ENCODE measurements at places on chromosomes 4 and X. TPM values are rescaled to one million over a fixed set of nuclear protein-coding genes. Genes with fewer than 3 reads are reported as not detected.

The JCHAIN gene
- total RNA-seq, result 0.13 TPM

The RAI2 gene
- 2.0 TPM for total RNA-seq

The PIM2 gene
- 4.7 TPM for total RNA-seq

The FAM156B gene
- 12.3 TPM for total RNA-seq

The HPGDS gene
- not detected for total RNA-seq
